ENCODE measurements at places on chromosomes 5 and 9.

DNA sequence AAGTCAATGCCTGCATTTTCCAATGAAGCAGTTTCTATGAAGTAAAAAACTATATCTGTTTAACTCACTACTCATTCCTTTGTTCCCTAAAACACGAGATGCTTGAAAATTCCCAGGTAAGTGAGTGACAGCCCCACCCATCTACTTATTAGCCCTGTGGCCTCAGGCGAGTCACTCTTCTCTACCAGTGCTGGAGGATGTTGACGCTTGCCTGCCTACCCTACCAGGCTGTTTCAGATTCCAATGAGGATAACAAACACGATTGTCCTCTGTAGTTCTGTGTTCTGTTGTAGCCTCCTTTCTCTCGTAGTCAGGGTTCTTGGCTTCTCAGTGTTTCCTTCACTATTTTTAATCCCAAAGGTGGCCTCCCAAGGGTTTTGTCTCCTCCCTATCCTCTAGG is 388.8 kb downstream of the KDM4C start:
- no peak for DNase-seq

GRCh38 chr5:100780376-100780870 is 122.7 kb downstream of the ST8SIA4 start:
- no peak for DNase-seq

- no peak for DNase-seq
Observed at GRCh38 chr5:93277051-93277450, 304.0 kb downstream of the NR2F1-AS1 start.

- no peak for DNase-seq
Observed at GRCh38 chr5:39201160-39201780, 18.1 kb downstream of the FYB1 start.

GRCh38 chr9:72445306-72445995 is 76.0 kb upstream of the TMC1 start:
- DNase-seq: no peak

DNA sequence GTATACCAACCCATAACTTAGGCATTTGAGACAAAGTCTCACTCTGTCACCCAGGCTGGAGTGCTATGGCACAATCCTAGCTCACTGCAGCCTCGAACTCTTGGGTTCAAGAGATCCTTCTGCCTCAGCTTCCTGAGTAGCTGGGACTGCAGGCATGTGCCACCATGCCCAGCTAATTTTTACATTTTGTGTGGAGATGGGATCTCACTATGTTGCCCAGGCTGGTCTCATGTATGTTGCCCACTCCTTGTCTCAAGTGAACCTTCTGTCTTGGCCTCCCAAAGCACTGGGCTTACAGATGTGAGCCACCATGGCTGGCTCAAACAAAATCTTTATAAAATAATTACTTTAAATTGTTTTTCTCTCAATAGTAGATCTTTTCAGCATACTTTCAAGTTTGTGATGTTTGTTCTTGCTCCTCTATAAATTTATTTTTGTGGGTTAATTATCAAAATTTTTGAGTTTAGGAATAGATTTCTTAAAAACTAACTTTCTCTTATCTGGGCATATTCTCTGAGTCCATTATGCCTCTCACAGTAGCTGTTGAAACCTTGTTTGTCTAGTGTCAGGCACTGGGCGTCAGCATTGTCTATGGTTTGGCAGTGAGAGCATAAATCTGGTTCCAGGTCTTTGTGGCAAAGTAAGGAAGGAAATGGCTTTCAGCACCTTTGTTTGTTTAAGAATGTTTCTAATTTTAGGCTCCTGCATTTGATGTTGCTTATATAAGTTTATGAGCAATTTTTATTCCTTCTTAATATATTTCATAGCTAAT is 38.7 kb downstream of the NLN start:
- no peak for DNase-seq

DNA sequence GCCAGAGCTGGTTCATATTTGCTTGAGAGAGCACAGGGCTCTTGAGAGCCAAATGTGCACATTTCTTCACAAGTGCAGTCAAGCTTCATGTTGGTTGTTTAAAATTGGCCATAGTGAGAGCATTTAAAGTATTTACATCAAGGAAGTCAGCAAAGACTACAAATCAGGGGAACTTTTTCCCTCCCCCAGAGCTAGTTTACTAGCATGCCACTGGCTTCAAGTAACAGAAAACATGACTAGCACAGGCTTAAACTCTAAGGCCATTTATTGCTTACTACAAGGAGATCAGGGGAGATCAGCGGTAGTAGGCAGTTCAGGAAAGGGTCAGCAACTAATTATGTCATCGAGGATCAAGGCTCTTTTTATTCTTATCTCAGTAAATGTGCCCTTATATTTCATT is 11.0 kb upstream of the CCDC171 start:
- no peak for DNase-seq

GRCh38 chr9:136852664-136853595 is 784 bp downstream of the MAMDC4 start:
- DNase-seq: no peak
